Sigmoid colon (tissue), 7 donors: ENCODE measurements at places on chromosomes 13 and 19. TPM values are rescaled to one million over a fixed set of nuclear protein-coding genes. Genes with fewer than 3 reads are reported as not detected.

GRCh38 chr13:65844266-65844841 is 1385.8 kb downstream of the PCDH9 start:
- no peak overlapping the region for H3K27ac ChIP-seq
- H3K4me1 ChIP-seq, result no peaks in the 10 kb centered on the region
- no peak overlapping the region for H3K4me3 ChIP-seq
- DNase-seq, result no peak

DNA sequence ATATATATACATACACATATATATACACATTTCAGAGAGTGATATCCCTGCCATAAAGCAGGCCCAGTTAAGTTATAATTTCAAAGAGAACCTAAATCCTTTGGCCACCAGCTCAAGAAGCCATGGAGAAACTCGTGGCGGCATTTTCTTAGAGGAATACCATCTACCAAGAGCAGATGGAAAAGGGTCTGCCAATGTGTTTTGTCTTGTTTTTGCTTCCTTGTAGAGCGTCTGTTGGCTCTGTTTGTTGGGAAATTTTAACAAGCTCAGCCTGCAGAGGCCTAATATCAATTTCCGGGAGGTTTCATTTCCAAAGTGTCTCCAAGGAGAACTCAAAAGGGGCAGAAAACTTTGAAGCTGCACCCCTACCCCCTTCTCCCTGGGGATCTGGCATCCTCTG is 140.5 kb downstream of the IER2 start:
- no peak overlapping the region for H3K27ac ChIP-seq
- DNase-seq, result no peak

GRCh38 chr19:5287066-5287465 is 53.5 kb downstream of the PTPRS start:
- H3K4me1 ChIP-seq, result peaks cover 40% of the 10 kb centered on the region
- H3K36me3 ChIP-seq, result peaks cover 12% of the 10 kb centered on the region
- no peaks in the 10 kb centered on the region for H3K27me3 ChIP-seq
- H3K27ac ChIP-seq, result no peak overlapping the region
- DNase-seq, result no peak

DNA sequence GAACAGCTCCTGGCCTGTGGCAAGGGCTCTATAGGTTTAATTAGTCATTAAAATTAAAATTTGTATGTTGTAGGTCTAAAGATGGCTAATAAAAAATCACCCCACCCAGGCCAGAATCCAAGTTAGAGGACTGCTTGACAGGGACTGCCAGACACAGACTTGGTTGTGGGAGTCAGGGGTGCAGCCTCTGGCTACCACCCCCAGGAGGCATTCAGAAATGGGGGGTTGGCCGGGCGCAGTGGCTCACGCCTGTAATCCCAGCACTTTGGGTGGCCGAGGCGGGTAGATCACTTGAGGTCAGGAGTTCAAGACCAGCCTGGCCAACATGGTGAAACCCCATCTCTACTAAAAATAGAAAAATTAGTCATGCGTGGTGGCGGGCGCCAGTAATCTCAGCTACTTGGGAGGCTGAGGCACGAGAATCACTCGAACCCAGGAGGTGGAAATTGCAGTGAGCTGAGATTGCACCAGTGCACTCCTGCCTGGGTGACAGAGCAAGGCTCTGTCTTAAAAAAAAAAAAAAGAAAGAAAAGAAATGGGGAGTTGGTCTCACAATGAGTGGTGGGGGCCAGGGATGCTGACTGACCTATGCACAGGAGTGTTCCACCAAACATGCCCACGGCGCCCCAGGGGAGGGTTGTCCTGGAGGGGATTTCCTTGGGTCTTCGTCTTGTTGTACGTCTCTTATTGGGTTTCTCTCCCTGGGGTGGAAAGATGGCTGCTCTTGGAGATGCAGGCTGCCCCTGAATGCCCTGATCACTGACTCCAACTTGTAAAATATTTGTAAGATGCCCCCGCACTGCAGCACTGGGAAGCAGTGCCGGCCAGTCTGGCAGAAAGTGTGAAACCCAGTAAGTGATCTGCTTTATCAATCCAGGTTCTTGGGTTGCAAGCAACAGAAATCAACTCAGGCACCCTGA is 68.8 kb downstream of the SIPA1L3 start:
- peak; percentile 45 for DNase-seq
- H3K4me1 ChIP-seq, result no peaks in the 10 kb centered on the region
- no peak overlapping the region for H3K4me3 ChIP-seq
- no peaks in the 10 kb centered on the region for H3K36me3 ChIP-seq
- H3K27me3 ChIP-seq, result no peaks in the 10 kb centered on the region

Gene BCAM
- 2.1 TPM for polyA plus RNA-seq

GRCh38 chr13:94548821-94549231 is 47.1 kb downstream of the TGDS start:
- H3K4me3 ChIP-seq, result peak overlapping the region; percentile 69
- peak; percentile 78 for DNase-seq
- peak overlapping the region; percentile 92 for H3K27ac ChIP-seq
- H3K27me3 ChIP-seq, result no peaks in the 10 kb centered on the region
- H3K4me1 ChIP-seq, result peaks cover 18% of the 10 kb centered on the region

Gene CXCL17
- polyA plus RNA-seq, result 1.2 TPM

Gene SPTBN4
- 0.23 TPM for polyA plus RNA-seq

Gene SLAIN1
- polyA plus RNA-seq, result 2.4 TPM

DNA sequence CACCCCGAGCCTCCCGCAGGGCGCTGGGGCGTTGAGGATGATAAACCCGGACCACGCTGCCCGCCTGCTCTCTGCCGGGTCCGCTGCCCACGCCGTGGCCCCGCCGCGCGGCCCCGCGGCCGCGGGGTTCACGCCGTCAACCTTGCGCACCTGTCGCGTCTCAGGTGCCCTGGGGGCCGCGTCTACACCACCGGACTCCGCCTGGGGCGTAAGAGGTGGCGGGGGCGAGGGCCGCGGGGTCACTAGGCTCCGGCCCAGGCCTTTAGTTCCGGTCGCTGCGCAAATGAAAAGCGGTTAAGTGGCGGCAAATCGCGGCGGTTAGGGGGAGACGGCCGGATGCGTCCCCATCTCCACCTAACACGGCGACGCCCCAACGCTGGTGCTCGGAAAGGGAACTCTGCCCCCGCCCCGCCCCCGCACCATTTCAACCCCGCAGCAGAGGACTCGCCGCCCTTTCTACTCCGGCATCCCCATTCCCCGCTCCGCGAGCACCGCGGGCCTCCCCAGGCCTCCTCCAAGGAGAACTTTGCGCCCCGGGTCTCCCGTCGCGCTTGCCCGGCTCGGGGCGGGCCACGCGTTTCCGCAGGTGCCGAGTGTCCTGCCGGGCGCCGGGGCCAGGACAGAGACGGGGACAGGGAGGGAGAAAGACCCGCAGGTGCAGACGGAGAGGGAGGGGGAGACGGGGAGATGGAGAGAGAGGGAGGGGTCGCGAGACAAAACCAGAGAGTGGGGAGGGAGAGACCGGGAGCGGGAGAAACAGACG is 4.3 kb downstream of the ONECUT3 start:
- no peaks in the 10 kb centered on the region for H3K36me3 ChIP-seq
- H3K4me1 ChIP-seq, result peaks cover 21% of the 10 kb centered on the region
- no peak overlapping the region for H3K4me3 ChIP-seq
- no peak overlapping the region for H3K27ac ChIP-seq
- no peak for DNase-seq
- H3K27me3 ChIP-seq, result peaks cover 89% of the 10 kb centered on the region

- H3K27ac ChIP-seq, result no peak overlapping the region
- no peaks in the 10 kb centered on the region for H3K36me3 ChIP-seq
- H3K4me3 ChIP-seq, result peak overlapping the region; percentile 15
- peaks cover 53% of the 10 kb centered on the region for H3K27me3 ChIP-seq
- H3K4me1 ChIP-seq, result peaks cover 16% of the 10 kb centered on the region
- DNase-seq, result no peak
Observed at GRCh38 chr19:12841094-12841493, 2.8 kb downstream of the MAST1 start.

DNA sequence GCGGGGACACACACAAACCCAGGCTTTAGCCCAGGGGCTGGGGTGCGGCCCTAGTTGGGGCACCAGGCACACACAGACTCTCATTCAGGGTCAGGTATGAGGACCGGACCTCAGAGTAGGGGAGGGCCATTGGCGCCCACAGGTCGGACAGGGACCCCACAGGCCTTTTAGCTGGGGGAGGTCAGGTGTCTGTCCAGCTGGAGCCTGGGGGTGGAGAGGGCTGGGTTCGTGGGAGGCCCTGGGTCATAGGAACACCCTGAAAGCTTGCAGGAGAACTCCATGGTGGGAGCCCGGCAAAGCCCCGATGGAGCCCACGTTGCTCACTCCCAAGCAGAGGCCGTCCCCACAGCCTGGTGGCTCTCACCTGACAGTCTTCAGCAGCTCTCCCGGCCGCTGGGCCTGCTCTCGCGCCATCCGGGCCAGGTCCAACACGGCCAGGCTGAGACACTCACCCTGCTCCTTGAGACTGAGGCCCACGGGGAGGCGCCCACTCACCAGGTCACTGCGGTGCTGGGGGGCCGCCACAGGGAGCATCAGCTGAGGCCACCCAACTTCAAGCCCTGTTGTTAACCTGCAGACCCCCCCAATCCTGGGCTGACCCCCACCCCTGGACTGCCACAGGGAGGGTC is 5.0 kb downstream of the JAK3 start:
- H3K4me3 ChIP-seq, result peak overlapping the region; percentile 8
- peaks cover 16% of the 10 kb centered on the region for H3K4me1 ChIP-seq
- no peak overlapping the region for H3K27ac ChIP-seq
- no peak for DNase-seq
- no peaks in the 10 kb centered on the region for H3K36me3 ChIP-seq

- no peak overlapping the region for H3K27ac ChIP-seq
- no peaks in the 10 kb centered on the region for H3K4me1 ChIP-seq
- no peak overlapping the region for H3K4me3 ChIP-seq
- H3K36me3 ChIP-seq, result no peaks in the 10 kb centered on the region
Observed at GRCh38 chr19:2507109-2507508, 31.2 kb downstream of the GADD45B start.

GRCh38 chr13:28755546-28755870 is 36.7 kb upstream of the SLC46A3 start:
- DNase-seq, result no peak
- H3K4me1 ChIP-seq, result peaks cover 12% of the 10 kb centered on the region

Gene ZSCAN1
- polyA plus RNA-seq, result not detected

- no peaks in the 10 kb centered on the region for H3K36me3 ChIP-seq
- H3K4me1 ChIP-seq, result peaks cover 11% of the 10 kb centered on the region
- DNase-seq, result no peak
- no peaks in the 10 kb centered on the region for H3K27me3 ChIP-seq
- H3K27ac ChIP-seq, result no peak overlapping the region
- H3K4me3 ChIP-seq, result no peak overlapping the region
Observed at GRCh38 chr13:43123856-43124255, 100.5 kb downstream of the DNAJC15 start.

DNA sequence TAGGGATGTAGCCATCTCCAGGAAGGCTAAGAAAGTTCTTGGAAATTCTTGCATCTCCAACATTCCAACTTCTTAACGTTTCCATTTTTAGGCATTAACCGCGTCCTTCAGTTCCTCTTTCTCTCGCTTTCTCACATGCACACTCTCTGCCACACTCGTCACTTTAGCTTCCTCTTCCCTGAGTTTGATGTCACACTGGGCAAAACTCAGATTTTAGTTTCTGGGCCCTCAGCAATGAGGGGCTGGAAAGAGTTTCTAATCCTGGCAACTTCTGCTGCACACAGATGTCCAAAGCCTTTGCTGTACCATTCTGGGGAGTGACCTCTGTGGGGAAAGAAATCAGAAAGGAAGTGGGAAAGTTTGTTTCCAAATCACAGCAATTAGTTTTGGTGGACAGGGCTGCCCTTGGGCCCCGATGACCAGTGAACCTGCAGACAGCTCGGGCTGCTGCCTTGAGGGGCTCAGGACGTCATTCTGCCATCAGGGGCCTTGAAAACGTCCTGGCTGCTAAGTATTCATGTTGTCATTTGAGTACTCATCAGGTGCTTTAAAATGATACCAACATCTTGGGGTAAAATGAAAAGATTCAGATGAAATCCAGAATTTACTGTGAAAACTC is 89.3 kb downstream of the KL start:
- H3K27me3 ChIP-seq, result no peaks in the 10 kb centered on the region
- H3K4me3 ChIP-seq, result no peak overlapping the region
- H3K36me3 ChIP-seq, result peaks cover 9% of the 10 kb centered on the region

GRCh38 chr13:20798027-20798426 is 24.3 kb upstream of the EEF1AKMT1 start:
- no peak overlapping the region for H3K27ac ChIP-seq
- no peaks in the 10 kb centered on the region for H3K27me3 ChIP-seq
- H3K4me1 ChIP-seq, result peaks cover 4% of the 10 kb centered on the region
- H3K36me3 ChIP-seq, result peaks cover 13% of the 10 kb centered on the region
- no peak for DNase-seq
- no peak overlapping the region for H3K4me3 ChIP-seq

DNA sequence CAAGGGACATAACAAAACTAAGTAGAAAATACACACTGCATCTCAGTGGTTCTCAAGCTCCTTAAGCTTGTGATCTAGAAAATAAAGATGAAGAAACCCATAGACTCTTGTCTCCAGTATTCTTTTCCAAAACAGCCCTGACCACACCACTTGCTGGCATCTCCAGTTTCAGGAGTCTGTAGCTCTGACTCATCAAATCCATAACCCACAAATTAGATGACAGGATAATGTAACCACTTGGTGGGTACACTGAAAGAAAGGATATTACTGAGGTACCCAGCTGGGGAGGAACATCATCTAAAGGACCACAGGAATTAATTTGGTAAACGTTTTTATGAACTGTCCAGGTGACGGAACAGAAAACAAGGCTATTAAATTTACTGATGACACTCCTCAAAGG is 214.7 kb downstream of the VWA8 start:
- no peak overlapping the region for H3K27ac ChIP-seq
- H3K4me1 ChIP-seq, result peaks cover 7% of the 10 kb centered on the region
- no peaks in the 10 kb centered on the region for H3K36me3 ChIP-seq

DNA sequence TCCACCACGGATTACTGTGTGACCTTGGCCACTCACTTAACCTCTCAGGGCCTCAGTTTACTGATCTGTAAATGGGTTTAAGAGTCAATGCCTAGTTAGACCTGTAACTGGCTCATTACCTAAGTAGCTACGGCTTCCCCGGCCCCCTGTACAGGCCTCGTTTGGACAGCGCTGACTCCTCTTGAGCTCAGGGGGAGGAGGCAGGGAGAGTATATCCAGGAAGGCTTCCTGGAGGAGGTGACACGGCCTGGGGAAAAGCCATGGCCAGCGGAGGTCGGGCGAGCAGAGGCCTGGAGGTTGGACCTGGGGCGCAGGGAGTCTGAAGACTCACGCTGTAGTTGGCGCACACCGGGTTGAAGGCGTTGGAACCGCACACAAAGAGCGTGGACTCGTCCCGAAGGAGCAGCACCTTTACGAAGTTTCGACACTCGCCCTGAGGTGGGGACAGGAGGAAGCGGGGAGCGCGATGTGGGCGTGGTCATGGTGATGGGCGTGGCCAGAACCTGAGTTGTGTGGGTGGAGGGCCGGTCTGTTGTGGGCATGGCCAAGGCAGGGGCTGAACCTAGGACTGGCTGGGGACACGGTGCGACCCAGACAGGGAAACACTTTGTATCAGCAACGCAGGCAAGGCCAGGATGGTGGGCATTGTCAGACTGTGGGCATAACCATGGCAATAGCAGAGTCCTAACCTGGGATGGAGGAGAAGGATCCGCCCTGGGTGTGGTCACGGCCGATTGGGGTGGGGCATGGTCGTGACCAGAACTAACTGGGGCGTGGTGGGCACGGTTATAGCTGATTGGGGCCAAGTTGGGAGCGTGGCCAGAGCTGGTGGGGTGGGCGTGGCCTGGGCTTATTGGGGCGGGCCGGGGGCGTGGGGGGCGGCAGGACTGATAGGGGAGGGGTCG is 3.6 kb downstream of the SEMA6B start:
- no peak for DNase-seq
- no peaks in the 10 kb centered on the region for H3K36me3 ChIP-seq
- H3K4me3 ChIP-seq, result no peak overlapping the region
- H3K4me1 ChIP-seq, result no peaks in the 10 kb centered on the region
- H3K27ac ChIP-seq, result no peak overlapping the region
- no peaks in the 10 kb centered on the region for H3K27me3 ChIP-seq
